ENCODE measurements at places on chromosomes 6 and 20.

- peak; percentile 4 for DNase-seq
Measured at GRCh38 chr6:139249395-139249794, 42.4 kb downstream of the TXLNB start.

GRCh38 chr6:24844903-24845302, 46.2 kb upstream of the ARMH2 start:
- no peak for DNase-seq

DNA sequence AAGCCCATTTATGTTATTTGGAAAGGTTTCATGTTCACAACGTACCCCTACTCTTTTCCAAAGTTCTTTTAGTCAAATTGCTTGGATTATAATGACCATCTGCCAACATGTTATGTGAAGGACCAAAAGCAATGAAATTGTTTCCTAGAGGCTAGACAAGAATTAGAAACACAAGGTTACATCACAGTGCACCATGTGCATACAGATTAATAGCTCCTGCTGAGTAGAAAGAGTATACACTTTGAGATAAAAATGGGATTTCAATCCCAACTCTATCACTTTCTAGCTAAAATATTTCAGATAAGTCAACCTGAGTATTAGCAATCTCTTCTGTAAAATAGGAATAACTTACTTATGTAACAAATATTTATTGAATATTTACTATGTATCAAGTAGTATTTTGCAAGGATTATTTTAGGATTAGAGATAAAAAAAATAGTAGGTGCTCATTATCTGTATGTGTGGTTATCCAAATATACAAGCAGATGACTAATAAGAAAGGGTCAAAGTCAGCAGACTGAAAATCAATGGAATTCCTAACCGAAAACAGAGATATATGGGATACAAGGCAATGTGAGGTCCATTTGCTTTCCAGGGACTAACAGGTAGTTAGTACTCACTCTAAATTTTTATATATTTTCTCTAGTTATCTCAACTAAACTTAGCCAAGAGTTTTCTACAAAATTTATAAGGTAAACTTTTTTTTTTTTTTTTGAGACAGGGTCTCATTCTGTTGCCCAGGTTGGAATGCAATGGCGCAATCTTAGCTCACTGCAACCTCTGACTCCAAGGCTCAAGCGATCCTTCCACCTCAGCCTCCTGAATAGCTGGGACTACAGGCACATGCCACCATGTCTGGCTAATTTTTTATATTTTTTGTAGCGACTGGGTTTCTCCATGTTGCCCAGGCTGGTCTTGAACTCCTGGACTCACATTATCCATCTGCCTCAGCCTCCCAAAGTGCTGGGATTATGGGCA, 127.7 kb downstream of the PDSS2 start:
- DNase-seq = no peak

GRCh38 chr6:17983730-17984129, 3.7 kb downstream of the KIF13A start:
- no peak for DNase-seq

GRCh38 chr6:118252474-118252873, 295.6 kb upstream of the PLN start:
- no peak for DNase-seq

DNA sequence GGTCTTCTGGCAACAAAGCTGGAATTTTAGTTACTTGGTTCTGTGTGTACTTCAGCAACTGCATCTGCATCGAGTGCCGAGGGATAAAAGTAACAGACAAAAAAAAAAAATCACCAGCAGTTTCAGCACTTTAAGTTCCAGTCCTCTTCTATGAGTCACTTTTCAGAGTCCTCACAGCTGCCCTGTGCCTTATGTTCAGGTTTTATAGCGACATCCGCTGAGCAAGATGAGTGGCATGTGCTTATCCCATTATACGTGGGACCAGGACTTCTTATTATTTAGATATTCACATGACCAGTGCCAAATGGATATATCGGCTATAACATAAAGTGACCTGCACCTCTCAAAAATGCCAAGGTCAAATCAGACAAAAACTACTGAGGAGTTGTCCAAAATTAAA, 242.9 kb downstream of the FOXA2 start:
- no peak for DNase-seq

GRCh38 chr20:64138276-64138815, 25.9 kb upstream of the MYT1 start:
- no peak for DNase-seq

DNA sequence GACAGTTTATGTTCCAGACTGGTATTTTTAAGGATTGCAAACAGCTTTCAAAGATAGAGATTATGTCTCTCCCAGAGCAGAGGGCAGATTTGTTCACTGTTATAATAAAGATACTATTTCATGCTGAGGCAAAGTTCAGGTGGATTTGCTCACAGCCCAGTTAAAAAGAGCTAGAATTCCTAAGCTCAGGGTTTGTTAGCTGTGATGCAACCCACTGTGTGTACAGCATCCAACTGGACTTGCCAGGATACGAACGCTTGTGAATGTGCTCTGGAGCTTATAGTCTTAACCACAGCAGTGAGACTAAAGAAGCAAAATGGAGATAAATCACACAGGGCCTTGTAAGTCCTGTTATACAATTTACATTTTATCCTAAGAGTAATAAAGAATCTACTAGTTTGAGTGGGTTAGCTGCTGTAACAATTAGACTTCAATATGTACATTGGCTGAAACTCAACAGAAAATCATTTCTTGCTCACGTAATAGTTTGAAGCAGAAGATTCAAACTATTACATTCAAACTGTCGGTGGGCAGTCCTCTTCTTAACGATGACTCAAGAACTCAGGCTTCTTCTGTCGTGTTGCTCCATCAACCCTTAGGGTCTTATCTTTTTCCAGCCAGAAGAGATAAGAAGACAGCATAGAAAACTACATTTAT, 204.0 kb upstream of the PLN start:
- no peak for DNase-seq

DNA sequence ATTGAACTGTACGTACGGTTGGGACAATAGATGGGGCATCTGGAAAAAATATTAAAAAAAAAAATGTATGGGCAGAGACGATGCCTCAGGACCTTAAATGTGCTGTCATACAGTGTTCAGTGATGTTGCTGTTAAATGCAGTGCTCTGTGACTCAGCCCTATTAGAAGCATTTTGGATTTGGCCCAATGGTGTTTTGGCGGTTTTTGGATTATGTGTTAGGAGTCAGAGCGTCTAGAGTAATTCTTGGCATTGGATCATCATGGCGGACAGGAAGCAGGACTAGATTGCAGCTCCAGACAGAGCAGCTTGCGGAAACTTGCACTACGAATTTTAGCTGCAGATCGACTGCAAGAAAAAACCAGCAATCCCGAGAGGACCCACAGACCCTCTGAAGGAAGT, 280.0 kb downstream of the SOX4 start:
- no peak for DNase-seq

DNA sequence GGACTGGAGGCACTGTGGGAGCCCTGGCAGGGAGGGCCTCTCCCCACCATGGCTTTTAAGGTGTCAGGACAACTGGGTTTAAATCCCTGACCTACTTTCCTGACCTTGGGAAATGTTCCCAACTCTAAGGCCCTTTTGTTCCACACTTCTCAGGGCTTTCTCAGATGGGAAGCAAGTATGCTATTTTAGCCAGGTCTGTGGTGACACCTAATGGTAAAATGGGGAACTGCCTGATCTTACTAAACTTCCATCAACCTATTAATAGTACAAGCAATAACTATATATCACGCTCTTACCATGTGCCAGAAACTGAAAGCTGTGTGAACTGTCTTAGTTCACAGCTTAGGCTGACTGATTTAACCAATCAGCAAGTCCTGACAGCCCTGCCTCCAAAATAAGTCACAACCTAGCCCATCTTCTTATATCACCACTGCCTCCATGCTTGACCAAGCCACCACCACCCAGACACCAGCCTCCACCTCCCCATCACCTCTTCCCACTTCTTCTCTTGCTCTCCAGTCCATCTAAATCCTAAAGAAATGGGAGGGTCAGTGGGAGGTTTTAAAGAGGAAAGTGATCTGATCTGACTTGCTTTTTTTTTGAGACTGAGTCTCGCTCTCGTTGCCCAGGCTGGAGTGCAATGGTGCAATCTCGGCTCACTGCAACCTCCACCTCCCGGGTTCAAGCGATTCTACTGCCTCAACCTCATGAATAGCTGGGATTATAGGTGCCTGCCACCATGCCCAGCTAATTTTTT, 6.9 kb upstream of the BLCAP start:
- no peak for DNase-seq

GRCh38 chr20:33079259-33079658, at the start of gene BPIFB4:
Gene BPIFB4, plus strand, starts transcription at chr20:33079643. Its CDS starts 1,884 bp downstream, at chr20:33081527.
- DNase-seq = no peak

GRCh38 chr6:138206862-138207261, 11.4 kb downstream of the PBOV1 start:
- no peak for DNase-seq

DNA sequence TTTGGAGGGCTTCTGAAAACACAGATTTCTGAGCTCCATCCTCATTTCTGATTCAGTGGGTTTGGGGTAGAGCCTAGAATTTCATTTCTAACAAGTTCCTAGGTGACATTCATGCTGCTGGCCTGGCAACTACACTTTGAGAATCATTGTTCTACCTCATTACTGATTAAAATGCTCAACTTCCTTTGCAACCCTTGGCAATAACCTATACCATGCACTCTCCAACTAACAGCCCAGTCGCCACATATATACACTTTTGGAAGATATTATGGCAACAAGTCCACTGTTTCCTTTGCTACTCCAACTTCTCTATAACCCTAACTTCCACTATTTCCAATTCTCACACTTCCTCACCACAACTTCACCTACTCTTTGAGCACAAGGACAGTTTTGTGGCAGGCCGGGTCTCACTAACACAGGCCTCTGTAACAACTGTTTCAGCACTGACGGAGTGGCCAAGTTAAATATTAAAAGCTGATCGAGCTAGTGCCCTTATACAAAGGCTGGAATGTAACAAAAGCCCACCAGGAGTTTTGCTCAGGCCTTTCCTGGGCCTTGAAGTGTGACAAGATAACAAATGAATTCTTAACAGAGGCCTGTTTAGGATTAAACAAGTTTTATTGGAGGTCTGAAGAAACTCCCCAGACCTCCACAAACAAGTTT, 32.1 kb upstream of the RAB23 start:
- no peak for DNase-seq

GRCh38 chr6:159117563-159117962, 51.6 kb upstream of the FNDC1 start:
- no peak for DNase-seq

- DNase-seq = no peak
Measured at GRCh38 chr6:95973976-95974375, 41.8 kb upstream of the FUT9 start.

- no peak for DNase-seq
Measured at GRCh38 chr6:47846752-47847151, 64.9 kb downstream of the OPN5 start.

GRCh38 chr6:31115941-31116560, 1.5 kb downstream of the PSORS1C1 start:
- no peak for DNase-seq

GRCh38 chr20:43537921-43538877, 20.6 kb upstream of the SGK2 start:
- no peak for DNase-seq

DNA sequence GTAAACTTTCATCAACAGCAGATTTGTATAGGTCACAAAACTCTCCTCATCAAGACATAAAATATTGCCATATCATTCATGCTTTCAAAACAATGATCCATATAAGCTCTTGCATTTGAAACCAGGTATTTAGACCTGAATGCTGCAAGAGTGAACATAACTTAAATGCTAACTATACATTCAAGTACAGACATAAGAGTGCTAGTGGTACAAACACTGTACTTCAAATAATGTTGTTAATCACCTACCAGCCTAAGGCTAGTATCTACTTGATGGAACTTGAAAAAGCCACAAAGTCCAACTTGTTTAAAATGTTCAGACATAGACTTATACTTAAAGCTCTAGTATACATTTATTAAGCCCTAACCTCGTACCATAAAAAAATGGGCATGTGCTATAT, 16.0 kb upstream of the GSTA2 start:
- DNase-seq = no peak

DNA sequence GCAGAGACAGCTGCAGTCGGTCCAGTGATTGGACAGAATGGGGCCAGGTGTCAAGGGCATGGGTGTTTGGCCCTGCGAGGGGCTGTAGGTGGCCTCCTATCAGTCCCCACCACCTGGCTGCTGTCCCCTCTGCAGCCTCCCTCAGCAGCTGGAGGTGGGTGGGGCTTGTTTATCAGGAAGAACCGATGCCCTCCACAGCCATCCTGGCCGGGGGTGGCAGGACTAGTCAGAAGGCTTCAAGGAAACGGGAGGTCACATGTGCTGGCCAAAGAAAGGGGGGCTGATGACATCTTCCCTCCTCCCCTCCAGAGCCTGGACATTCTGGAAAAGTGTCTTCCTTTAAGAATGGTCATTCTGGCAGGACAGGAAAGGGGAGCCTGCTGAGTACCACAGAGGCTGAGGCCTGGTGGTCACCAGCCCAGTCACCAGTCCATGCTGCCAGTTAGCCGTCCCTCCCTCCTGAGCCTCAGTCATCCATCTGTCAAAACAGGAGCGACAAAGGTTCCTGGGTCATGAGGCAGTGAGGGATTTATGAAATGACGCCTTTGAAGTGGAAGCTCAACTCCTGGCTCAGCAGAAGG, 4.1 kb downstream of the FAM210B start:
- no peak for DNase-seq

GRCh38 chr20:13868331-13868730, 83.5 kb downstream of the NDUFAF5 start:
- no peak for DNase-seq

DNA sequence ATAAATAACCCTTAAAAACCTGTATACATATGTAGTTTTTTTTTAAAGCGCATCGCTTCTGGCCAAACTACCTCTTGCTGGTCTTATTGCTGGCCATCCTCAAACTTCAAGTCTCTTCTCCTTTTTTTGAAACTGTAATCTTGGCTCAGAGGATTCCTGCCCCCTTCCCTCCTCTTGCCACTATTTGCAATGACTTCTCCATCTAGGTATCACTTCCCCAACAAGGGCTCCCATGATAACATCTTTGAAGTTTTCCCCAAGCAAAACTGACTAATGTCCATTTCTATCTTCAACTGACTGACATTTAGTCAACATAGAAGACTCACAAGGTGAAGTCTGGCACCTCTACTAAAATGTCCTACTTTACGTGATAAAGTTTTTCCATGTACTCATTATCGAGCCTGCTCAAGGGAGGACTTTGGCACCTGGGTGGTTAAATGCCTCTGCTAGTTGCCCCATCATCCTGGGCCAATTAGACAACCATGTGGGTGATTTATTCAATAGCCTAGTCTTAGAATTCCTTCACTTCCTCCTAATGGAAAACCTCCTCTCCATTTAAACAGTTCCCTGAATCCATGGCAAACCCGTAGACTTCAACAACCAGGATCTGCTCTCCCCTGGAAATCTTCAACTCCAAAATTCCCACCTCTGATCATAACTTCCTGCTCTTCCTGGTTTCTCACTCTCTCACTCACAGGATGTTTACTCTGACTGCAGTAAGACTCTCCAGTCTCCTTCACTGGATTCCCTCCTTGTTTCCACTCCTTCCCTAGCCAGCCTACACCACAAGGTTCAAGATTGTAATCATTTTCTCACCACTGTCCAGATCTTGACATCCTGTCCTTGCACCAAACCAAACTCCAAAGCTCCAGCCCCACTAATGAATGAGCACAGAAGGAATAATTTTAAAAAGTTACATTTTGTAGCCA, 9.4 kb upstream of the PLAGL1 start:
- DNase-seq = no peak
